GM23338 (cell line): ENCODE measurements at places on chromosomes 11 and 22. TPM values are rescaled to one million over a fixed set of nuclear protein-coding genes. Genes with fewer than 3 reads are reported as not detected.
A peak's percentile ranks its signal among the peaks of the same experiment; 100 is the strongest.

- no peak for DNase-seq
Measured at GRCh38 chr22:45026511-45026910, 16.7 kb upstream of the PHF21B start.

GRCh38 chr11:20048246-20048645 lies 112.0 kb downstream of the DBX1 start:
- no peak for DNase-seq

The MLC1 gene
- total RNA-seq, result not detected in 2 replicates

DNA sequence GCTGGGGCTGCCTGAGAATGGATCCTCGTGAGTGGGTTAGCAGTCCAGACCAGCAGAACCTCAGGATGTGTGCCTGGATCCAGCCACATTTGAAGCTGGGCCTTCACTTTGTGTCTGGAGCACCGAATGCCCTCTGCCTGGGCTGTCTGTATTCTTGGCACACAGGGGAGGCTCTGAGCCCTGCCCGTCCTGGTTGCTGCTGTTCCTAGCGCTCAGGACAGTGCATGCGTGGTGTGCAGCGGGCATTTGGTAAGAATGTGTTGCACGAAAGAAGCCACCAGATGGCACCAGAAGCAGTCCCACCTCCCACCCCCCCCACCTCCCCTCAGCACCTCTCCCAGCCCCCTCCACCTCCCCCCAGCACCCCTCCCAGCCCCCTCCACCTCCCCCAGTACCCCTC lies 4.1 kb upstream of the MAPK11 start:
- peak; percentile 60 for DNase-seq

The GPR83 gene
- total RNA-seq, result 0.17 and 0.23 TPM in 2 replicates

DNA sequence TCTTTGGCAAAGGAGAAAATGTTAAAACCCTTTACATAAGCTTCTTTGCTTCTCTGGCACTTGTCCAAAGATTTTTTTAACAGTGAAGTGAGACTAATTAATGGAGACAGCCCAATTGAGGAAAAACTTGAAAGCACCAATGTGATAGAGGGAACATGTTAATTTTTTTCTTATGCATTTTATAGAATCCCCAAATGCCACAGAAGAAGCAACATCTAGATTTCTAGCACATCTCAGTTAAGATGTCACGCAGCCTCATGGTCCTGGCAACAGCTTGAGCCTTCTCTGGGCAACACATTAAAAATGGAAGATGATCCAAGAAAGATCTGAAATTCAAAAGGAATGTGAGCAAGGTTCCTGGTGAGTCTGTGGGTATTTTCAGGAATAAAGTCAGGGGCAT lies 48.5 kb downstream of the PACSIN2 start:
- DNase-seq, result no peak

The KLHL35 gene
- 0.28 and 1.1 TPM in 2 replicates for total RNA-seq

DNA sequence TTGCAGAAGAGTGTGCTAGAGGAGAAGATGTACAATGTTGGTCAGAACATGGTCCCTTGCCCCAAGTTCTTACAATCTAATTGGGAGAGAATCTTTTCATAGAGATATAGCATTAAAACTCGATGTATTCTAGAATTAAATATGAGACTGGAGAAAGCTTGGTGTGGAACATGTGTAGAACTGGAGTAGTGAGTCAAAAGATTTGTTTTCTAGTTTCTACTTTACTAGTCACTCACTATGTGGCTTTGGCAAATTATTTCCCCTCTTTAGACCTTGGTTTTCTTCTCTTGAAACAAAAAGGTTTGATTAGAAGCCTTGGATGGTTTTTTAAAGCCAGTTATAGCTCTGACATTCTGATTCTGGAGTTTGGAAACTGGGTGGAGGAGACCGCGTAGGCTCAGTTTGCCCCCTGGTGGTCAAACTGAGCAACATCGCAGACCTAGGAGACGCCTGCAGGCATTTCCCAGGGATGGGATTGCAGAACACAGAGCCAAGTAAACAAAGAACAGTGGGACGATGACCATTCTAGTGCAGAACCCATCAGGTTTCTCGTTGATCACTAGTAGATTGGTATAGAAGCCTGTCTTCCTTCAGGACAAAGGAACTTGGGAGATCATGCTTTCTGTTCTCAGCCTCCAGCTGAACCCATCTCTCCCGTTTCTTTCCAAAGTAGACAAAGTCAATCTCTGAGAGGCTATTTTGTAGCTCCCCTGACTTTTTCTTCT lies 8.5 kb upstream of the CHRDL2 start:
- peak; percentile 90 for DNase-seq

GRCh38 chr11:47631473-47631872 lies 10.9 kb downstream of the MTCH2 start:
- DNase-seq, result no peak

DNA sequence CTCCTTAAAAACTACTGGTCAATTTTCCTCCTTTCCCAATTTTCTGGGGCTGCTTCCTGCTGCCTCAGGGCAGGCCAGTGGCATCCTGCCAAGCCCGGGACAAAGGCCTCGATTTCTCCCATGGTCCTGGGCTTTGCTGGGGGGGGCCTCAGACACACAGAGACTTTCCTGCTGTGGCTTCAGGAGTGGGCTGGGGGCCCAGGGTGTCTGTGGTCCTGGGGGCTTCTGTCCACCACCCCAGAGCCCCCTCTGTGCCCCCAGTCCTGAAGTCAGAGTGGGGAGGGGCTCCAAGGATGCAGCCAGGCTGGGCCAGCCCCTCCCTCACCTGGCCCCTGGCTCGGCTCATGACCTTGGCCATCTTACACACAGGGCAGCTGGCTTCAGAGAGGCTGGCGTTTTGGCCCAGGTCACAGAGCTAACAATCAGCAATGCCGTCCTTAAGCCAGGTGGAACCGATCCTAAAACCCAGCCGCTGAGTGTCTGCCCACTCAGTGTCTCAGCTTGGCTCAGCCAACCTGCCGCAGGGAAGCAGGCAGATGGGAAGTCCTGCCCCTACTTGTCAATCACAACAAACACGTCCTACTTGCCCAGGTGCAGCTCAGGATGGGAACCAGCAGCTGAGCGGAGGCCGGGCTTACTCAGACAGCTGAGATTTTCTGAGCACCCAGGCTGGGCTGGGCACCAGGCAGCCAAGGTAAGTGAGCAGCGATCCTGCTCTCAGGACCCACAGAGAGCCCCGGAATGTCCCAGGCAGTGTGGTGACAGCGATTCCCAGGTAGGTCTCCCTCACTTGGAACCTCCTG lies 34.6 kb downstream of the OSBPL5 start:
- no peak for DNase-seq

DNA sequence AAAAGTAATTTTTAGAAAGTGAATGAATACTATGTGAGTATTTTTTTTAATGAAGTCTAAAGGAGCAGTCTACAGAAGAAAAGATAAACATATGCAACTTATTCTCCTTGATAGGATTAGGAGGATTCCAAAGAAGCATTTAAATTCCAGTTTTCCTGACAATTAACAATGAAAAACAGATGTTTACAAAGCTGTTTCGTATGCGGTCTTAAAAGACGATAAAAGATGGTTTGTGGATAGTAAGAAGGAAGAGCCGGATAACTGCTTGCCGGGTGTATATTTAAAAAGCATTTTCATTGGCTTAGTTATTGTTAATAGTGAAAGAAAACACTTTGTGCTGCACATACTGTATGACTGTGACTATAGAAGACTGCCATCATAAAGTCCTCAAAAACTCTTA lies 120.0 kb upstream of the C11orf58 start:
- no peak for DNase-seq

The CYB561A3 gene
- 20.9 and 30.8 TPM in 2 replicates for total RNA-seq

The E2F8 gene
- 6.3 and 10.6 TPM in 2 replicates for total RNA-seq

The MPZL2 gene
- 2.8 and 4.2 TPM in 2 replicates for total RNA-seq

DNA sequence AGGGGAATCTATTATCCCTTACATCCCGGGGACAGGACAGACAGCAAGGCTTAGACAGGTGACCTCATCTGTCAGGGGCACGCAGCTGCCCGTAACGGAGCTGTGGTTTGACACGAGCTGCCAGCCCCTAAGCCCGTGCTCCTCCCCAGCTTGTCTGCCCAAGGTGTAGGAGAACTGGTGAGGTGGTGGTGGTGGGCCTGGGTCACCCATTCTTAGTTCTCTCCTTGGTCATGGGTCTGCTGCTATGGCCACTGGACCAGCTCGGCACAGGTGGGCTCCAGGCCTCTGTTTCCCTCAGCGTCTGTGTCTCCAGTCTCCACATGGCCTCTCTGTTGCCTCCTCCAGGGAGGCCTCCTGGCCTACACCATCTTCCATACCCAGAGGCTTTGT lies 5.4 kb downstream of the PARVG start:
- no peak for DNase-seq

The NEU3 gene
- total RNA-seq, result 23.4 and 25.9 TPM in 2 replicates

GRCh38 chr11:19938169-19938856 lies 222.0 kb downstream of the DBX1 start:
- DNase-seq, result peak; percentile 79

The OR52H1 gene
- total RNA-seq, result 0.28 TPM in 1 of 2 replicates, not detected in the other

DNA sequence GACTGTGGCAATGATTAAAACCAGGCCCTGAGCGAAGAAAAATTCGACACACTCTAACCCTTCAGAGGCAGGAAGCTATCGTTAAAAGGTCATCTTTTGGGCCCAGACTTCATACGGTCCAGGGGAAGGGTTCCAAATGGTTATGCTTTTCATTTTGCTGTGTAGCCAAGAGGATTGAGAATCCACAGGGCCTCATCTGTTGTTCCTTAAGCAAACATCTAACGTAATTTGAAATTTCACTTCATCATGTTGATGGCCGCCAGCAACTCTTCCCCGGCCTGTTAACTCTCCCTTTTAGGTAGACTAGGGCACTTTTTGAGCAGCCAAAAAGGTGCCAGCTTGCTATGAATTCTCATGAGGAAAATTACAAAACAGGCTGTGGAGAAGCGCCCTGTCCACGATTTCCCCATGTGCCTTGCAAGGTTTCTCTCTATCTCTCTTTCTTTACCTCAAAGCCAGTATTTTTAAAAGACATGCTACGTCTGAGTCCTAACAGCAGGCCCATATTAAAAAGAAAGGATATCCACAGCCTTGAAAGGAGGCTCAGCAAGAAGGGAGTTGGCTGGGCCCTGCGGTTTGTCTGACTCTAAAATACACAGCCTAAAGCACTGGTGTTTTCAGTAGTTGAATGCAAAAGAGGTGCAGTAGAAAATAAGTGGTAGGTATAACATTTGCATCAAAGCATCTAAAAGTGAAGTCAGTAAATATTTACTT lies 356.3 kb upstream of the NARS2 start:
- no peak for DNase-seq

- no peak for DNase-seq
Measured at GRCh38 chr22:46162771-46163556, 12.6 kb downstream of the PPARA start.

GRCh38 chr11:28618416-28618815 lies 510.2 kb downstream of the METTL15 start:
- no peak for DNase-seq

- no peak for DNase-seq
Measured at GRCh38 chr11:20840341-20840740, 171.0 kb downstream of the NELL1 start.

GRCh38 chr11:23233075-23233474 lies 372.8 kb upstream of the CCDC179 start:
- DNase-seq, result no peak

GRCh38 chr11:223884-224283 lies 12.3 kb downstream of the SIRT3 start:
- DNase-seq, result no peak

- DNase-seq, result no peak
Measured at GRCh38 chr11:6170226-6170625, at the start of gene OR52B2. TSS of gene OR52B2 (minus strand) at chr11:6170326. CDS start at chr11:6170326, 0 bp downstream.

DNA sequence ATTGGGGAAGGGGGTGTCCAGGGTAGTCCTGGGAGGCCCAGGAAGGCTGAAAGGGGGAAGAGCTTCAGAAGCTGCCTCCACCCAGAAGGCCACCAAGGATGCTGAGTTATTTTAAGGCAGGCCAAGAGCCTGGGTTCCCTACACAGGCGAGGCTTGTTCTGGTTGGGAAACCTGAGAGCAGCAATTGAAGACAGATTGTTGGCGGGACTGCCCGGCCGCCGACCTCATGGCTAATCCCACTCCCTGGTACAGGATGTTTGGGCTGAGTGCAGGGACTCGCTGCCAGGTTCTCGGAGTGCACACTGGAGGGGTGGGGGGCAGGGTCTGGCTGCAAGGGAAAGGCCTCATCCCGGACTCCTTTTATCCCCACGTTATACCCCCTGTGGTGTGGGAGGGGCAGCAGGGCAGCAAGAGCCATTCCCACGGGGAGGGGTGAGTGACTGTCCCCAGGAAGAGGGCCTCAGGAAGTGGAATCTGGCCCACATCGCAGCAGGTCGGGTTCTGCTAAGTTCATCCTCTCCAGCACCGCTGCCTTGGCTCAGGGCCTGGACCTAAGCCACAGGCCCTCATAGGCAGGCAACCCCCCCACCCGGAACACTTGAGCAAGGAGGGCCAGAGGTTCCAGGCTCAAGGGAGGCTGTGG lies 43.6 kb upstream of the PRR5 start:
- no peak for DNase-seq

- no peak for DNase-seq
Measured at GRCh38 chr22:47443836-47444745, 681.6 kb downstream of the TBC1D22A start.

DNA sequence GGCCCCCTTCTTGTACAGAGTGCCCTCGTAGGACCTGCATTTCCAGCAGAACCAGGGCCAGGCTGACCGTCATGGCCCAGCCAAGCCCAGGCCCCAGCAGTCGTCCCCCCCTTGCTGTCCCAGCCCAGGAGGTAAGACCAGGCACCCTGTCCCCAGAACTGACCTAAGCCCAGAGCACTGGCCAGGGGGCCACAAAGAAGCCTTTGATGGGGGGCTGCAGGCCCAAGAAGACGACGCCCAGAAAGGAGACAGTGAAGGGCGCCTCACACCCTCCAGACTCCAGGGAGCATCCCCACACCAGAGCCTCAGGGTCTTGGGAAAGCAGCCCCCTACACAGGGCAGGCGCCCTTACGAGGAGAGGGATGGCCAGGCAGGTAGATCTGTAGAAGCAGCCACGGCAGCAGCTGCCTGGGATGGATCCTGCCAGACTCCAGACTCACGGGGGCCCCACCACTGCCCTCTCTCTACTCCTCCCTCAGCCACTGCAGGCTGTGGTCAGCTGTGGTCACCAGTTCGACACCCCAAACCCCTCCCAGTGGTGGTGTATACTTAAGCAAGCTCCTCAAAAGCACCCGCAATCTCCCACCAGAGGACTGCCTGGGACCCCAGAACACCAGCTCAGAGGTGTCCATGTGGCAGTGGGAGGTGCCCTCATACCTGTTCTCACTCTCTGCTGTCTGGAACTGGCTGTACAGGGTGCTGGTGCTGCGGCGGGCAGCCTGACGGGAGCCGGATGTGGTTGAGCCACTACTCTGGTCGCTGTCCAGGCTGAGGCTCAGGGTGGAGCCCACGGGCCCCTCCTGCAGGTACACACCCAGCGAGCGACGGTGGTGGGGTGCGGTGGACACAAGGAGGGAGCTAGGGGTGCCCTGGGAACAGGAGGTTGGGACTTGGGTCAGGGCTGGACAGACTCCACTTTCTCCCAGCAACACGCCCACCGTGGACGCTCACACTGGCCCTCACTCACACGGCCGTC lies 27.0 kb downstream of the SBF1 start:
- DNase-seq, result no peak

GRCh38 chr11:111944139-111944538 lies 7.0 kb downstream of the DIXDC1 start:
- DNase-seq, result peak; percentile 52

The ZNF215 gene
- total RNA-seq, result 18.8 and 20.8 TPM in 2 replicates

The TESMIN gene
- total RNA-seq, result 58.2 and 64.6 TPM in 2 replicates

The LRRC32 gene
- total RNA-seq, result 0.42 and 0.89 TPM in 2 replicates
